Activated T-cell treated with anti-CD3 and anti-CD28 coated beads, Interleukin-2, amount 50 U/mL, for 24 hours (primary cell): ENCODE measurements at places on chromosomes 6 and 20.

- no peak for DNase-seq
These were observed 15.2 kb downstream of the ZBP1 start for GRCh38 chr20:57605045-57605444.

GRCh38 chr6:3535776-3536435, 79.1 kb upstream of the SLC22A23 start:
- DNase-seq, result no peak

- no peak for DNase-seq
These were observed 117.5 kb upstream of the KCNQ5 start for GRCh38 chr6:72504406-72504805.

GRCh38 chr6:167572106-167572505, 247.2 kb downstream of the TTLL2 start:
- DNase-seq, result no peak

DNA sequence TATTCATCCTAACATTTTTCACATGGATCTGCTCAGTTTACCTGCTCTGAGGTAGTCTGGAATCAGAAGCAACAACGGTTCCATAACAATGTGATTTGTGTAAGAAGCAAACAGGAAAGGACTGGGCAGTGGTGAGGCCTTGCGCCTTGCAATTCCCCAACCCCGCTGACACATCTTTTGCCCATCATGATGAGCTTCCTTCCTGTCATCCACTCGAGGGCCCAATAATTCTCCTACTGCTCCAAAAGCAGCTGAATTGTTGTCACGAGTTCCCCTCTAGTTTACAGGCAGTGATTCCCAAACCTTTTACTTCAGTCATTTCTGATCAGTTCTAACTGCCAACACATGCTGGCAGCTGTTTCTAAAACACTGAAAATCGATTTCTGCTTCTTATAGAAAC, 22.9 kb downstream of the STX7 start:
- no peak for DNase-seq

DNA sequence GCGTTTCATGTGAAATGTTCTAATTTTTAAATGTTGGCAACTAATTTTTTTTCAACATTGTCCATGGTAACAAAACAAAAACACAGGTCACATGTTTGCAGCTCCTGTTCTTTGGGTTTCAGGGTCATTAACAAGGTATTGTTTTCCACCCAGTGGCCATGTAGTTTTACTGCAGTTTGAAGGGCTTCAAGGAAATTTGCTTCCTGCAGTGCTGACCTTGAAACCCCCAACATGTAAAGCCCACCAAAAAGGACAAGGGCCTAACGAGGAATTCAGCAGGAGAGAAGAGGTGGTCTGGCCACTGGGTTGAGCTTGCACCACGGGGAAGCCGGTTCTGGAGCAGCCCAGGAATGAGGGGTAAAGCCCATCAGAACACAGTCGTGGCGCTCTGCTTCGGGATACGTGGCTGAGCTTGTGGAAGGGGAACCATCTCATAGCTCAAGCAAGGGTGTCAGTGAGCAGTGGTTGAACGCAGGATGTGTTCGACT, 13.9 kb upstream of the KLHL31 start:
- DNase-seq, result no peak

DNA sequence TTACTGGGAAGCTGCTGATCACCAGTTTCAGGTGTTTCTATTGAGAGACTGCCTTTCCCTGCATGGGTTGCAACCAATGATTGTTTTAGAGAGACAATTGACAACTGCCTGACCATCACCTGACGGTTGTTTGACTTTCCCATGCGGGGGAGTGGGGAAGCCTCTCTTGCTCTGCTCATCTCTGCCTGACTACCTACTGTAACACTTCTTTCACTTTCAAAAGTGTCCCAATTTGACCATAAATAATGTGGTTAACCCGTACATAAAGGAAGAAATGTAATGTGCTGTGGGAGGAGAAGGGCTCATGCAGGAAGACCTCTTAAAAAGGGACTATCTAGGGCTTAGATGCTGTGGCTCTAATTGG, 122.1 kb upstream of the PHACTR1 start:
- DNase-seq, result no peak

- DNase-seq, result no peak
These were observed 95.0 kb downstream of the CDH26 start for GRCh38 chr20:60053125-60053817.

- no peak for DNase-seq
These were observed 19.1 kb upstream of the IRF4 start for GRCh38 chr6:372336-372911.

DNA sequence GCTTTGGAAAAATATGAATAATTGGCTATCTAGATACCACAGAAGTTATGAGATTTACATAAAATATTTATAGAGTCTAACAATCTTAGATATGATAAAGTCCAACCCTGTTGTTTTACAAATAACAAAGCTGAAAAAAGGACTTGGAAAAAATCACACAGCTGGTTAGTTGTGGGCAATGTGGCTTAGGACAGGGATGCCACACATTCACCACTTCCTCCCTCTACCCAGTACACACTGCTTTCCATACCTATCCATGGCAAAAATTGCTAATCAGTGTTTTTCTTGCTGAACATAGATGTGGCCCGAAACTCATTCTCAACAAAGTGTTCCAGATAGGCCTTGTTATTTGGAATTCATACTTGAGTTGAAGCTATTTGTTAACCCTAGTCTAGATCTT, 147.3 kb upstream of the BMP5 start:
- no peak for DNase-seq

DNA sequence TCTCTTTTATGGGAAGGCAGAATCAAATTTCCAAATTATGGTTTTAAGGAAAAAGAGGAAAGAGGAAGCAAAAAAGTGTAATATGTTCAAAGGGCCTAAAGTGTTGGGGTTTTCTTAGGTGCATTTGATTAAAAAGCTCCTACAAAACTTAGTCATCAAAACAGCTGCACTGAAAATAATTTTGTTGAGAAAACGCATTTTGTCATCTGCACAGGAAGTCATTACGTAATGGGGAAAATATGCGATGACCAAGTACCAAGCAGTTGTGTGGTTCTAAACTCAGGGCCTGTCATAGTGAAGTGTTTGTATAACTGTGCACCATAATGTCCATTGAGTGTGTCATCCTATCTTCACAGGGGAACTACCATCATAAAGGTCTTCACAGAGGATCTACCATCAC, 15.6 kb downstream of the HAO1 start:
- DNase-seq, result no peak

- DNase-seq, result no peak
These were observed 24.6 kb upstream of the CTNNBL1 start for GRCh38 chr20:37669062-37669772.

- no peak for DNase-seq
These were observed 91.2 kb upstream of the EEF1E1 start for GRCh38 chr6:8193541-8193940.

DNA sequence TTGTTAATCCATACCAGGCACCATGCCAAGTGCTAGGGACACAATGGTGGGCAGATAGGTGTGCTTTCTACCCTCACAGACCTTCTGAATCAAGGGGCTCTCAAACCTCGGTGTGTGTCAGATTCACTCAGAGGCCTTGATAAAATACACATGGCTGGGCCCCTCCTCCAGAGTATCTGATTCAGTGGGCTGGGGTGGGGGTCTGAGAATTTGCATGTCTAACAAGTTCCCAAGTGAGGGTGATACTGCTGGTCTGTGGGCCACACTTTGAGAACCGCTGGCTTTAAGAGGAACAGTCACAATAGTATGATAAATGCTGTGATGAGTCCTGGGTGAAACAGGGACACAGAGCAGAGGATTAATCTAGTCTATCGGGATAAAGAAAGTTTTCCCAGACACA, 35.8 kb upstream of the SIRT5 start:
- no peak for DNase-seq

- DNase-seq, result no peak
These were observed 115.7 kb downstream of the RWDD2A start for GRCh38 chr6:83308833-83309232.

- DNase-seq, result no peak
These were observed 25.4 kb upstream of the NOP56 start for GRCh38 chr20:2626853-2627541.

DNA sequence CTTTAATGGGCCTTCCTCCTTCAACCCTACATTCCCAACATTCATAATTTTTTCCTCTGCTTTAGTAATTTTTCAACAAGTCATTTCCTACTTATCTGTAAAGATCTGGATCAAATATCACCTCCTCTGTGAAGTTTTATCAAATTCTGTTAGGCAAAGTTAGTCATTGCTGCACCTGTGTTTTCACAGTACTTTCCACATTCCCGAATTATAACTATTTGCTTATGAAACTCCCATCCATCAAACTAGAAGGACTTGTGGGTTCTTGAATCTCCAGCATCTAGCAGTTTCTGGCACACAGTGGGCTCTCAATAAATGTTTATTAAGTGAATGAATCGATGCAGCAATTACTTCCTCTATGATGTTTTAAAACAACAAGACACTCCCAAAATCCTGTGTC, 257.6 kb downstream of the HDGFL1 start:
- DNase-seq, result no peak

DNA sequence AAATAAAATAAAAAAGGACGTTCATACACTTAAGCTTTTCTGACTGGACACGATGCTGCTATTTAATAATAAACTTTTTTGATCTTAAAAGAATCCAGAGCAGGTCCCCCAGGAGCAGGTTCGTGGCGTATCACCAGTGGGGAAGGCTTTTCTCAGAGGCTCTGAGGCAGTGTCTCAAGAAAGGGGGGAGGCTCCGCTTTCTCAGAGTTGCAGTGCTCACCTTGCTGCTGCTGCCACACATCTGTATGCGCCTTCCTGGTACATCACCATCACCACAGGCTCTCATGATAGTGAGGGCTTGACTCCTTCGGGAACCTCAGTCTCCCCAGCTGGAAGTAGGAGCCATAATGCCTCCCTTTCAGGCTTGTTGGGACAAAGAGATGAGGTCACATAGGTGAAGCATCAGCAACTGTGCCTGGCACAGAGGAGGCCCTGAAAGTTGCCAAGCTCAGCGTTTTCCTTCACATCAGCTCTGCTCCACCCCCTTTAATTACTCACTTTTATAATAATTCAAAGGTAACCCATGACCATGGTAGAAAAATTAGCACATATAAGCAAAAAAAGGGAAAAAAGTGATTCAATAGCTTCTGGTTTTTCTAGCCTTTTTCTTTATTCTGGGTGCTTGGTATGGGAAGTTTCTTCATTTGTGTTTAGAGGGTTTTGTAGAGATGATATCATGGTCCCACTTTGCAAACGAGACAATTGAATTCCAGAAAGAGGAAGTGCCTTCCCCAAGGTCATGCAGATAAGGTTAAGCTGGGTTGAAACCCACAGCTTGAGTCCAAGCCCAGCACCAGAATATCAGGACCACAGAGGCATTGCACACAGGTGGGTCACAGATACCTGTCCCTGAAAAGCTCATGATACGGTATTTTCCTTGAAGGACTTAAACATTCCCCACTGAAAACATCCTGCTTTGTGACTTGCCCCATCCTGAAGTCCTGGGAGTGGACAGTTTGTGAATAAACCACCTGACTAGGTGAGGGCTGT, 24.5 kb downstream of the SRSF3 start:
- peak; percentile 25 for DNase-seq

DNA sequence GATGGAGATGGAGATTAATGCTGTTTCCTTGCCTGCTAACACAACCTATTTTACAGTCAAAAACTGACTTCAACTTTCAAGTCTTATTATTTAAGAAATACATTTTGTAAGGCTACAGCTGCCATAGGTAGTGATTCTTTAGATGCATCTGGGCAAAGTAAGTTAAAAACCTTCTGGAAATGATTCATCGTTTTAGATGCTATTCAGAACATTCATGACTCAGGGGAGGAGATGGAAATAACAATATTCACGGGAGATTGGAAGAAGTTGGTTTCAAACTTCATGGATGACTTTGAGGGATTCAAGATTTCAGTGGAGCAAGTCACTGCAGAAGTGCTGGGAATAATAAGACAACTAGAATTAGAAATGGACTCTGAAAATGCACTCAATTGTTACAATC, 174.9 kb upstream of the GGTLC1 start:
- no peak for DNase-seq

DNA sequence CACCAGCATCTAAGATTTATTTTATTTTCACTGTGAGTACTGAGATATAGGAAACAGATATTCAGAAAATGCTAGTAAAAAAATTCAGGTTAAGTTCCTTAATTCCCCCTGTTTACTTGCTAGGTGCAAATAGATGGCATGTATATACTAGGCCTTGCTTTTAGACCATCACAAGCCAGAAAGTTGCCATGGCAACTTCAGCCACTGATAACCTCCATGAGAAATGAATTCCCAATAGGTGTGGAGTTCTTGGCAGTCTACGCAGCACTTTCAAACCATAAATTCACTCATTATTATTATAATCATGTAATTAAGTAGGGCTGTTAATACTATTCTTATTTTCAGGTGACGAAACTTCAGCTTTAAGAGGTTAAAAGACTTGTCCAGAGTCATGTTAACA, 251.6 kb upstream of the TFAP2D start:
- no peak for DNase-seq

- no peak for DNase-seq
These were observed 202.8 kb upstream of the BTBD3 start for GRCh38 chr20:11714886-11715285.

DNA sequence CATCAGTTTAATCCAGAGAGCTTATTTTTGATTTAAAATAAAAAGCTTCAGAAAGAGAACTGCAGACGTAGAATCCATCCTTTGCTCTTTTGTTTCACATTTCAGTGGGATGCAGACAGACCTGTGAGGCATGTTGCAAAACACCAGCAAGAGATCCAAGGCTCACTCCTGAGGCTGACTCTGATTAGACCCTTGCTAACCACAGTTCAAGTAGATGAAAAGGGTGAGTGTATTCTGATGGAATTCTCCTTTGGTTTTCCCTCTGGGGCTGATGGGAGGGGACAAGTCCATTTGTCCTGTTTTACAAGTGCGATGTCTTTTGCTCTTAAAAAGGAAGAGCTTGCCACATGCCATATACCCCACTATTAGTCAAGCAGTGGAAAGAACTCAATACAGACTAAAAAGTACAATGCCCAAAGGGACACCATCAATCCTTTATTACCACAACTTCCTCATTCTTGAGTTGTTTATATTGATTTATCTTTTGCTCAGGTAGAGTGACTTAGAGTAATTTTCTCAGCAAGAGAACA, 772.7 kb downstream of the MAFB start:
- no peak for DNase-seq

DNA sequence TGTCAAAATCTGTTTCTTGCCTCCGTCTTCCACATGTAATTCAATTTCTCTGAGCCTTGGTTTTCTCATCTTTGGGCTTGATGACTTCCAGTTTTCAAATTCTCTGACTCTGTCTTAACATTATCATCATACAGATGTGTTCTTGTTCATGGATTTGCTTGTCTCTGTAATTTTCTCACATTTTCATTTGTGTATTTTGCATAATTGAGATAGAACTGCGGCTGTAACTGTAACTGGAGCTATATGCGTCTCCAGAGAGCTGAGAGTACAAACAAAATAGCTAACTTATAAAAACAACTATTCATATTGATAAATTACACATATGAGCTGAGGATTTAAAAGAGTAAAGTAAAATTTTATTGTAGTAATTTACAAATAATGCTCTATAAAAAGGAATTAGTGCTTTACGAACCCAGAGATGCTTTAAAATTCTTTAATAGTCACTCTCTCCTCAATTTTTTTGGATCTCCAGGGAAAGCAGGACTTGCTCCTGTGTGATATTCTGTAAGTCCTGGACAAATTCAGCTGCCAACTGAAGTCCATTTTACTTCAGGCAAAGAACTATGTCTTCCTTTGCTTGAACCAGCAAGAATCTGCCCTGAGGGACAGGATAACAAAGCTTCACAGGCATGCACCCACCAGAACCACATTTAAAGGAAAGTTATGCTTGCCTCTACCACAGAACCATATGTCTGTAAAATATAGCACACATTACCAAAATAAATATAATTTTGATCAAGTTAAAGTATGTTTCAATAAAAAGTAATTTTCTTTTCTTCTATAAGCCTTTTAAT, 288.3 kb downstream of the KHDC1L start:
- no peak for DNase-seq
